OCI-M1 (cell line): ENCODE measurements at places on chromosomes 16 and 17.

DNA sequence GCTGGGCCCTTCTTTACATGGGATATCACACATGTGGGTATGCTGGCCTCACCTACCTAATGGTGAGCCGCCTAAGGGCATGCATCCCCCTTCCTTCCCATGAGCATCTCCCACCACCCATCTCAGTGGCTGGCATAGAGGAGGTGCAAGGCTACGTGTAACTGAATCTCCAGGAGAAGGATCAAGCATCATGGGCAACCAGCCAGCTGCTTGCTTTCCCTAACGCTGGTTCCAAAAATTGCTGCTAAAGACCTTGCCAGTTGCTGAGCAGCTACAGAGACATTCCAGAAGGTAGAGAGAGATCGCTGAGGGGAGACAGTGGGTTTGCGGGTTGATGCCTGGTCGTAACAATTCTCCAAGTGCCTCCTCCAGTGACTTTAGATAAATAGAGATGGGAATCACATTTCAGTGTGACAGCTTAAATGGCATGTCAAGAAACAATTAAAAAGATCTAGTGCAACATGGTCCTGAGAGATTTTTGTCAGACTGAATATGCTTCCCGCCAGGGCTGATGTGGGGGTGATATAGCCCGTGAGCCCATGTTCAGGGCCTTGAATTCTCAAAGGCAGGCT lies 378.4 kb upstream of the CDH5 start:
- no peak for DNase-seq

GRCh38 chr17:78396441-78397337 lies 18.2 kb downstream of the PGS1 start:
- no peak for DNase-seq

GRCh38 chr17:10166176-10166935 lies 32.0 kb downstream of the GAS7 start:
- no peak for DNase-seq

DNA sequence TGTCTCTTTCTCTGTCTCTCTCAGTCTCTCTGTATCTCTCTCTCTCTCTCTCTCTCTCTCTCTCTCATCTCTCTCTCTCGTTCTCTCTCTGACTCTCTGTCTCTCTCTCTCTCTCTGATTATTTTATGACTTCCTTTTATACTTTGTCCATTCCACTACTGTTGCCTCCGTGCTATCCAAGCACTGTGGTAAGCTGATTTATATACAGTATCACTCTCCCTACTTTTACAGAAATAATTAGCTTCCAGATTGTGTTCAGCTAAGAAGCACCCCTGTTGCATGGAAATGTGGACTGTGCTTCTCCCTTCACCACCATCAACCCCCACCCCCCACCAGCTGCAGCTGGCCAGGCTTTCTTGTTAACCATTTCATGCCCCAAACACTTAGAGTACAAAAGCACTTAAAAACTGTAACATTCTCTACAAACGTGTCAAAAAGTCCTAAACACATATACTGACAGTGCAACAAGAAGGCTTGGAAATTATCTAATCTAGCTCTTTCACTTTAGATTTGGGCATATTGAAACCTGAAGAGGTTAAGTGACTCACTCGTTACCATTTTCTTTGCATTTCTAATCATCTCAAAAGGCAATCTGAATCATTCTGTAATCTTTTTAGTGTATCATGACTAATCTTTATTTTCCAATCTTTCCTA lies 11.6 kb upstream of the TMEM100 start:
- DNase-seq, result peak; percentile 19

DNA sequence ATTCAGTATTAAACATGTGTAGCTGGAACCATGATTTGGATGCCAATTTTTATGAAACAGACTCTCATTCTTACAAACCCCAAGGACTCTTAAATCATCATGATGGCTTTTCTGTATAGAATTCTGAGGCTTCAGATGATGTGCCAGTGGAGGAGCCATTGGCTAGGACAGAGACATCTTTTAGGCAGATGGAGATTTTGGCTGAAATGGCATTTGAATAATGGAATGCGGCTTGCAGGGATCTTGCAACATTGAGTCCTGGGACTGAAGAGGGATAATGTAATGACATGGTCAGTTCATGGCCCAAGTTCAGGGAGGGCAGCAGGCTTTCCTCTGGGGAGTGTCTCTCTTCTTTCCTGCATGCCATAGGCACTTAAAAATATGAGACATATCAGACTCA lies 172.4 kb downstream of the ABCA8 start:
- no peak for DNase-seq

DNA sequence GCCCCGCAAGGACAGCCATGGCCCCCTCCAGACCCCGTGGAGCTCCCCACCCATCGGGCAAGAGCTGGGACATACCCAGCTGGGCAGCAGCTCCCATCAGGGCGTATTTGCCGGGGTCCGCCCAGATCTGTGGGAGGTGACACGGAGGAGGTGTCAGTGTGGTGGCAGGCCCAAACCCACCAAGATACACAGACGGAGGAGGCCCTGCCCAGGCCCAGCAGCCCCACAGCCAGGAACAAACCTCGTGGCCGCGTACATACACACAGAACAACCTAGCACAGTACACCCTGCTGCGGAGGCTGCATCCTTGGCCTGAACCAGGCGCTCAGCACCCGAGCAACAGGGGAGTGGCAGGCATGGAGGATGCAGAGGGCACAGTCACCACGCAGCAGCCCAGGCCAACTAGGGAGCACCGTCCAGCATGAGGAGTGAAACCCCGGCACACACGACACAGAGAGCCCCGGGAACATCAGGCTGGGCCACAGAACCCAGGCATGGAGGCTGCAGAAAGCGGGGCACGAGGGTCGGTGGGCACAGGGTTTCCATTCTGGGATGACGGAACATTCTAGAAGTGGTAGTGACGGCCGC lies 4.9 kb upstream of the CCDC154 start:
- DNase-seq, result no peak

- peak; percentile 75 for DNase-seq
Observed at GRCh38 chr17:64281962-64282752, 19.1 kb upstream of the TEX2 start.

- DNase-seq, result no peak
Observed at GRCh38 chr16:61934601-61935000, 101.6 kb downstream of the CDH8 start.

DNA sequence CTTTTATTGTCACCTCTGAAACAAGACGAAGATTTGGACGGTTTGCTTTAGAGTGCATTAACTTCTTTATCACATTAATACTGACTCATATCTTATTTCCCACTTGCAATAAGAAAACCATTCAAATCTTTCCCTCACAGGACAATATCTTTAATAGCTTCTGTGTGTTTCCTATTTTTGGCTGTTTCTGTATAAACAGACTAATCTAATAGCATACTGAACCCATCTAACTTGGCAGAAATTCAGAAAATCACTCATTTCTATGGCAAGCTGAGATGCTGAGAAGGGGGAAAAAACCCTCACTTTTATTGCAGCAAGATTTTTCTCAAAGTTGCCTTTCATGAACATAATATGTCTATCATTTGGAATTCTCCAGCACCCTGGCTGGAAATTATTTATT lies 524.9 kb downstream of the WWOX start:
- DNase-seq, result no peak

DNA sequence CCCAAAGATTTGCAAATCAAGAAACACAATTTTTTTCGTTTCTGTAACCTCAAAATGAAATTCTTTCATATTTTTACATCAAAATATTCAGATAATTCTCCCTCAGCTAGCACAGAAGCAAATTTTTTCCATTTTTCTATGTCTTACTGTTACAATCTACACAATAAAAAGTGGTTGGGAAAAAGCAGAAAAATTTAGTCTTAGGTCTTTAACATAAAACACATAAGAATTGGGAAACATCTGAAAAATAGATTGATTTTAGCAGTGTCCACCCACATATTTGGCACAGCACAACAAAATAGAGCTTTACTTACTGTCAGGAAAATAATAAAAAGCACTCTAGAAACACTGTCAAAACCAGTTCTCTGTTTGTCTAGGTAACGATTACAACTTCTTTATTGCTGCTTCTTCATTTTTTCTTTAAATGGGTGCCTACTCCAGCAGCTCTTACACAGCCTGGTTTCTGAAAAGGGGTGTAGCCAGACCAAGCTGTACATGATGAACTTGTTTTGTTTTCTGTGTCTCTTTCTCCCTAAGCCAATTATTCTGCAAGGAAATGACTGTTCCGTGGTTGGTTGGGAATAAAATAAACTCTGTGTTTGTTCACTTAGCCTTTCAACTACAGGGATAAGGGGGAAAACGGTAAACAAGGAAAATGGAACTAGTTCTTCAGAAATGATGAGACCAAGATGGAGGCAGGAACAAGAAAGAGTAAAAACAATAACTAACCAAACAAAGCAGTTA lies at the start of gene ABCA6:
TSS of gene ABCA6 (minus strand) at position 465 of the 744 bp plus-strand sequence. CDS start 1,192 bp downstream, outside the sequence.
- peak; percentile 31 for DNase-seq

DNA sequence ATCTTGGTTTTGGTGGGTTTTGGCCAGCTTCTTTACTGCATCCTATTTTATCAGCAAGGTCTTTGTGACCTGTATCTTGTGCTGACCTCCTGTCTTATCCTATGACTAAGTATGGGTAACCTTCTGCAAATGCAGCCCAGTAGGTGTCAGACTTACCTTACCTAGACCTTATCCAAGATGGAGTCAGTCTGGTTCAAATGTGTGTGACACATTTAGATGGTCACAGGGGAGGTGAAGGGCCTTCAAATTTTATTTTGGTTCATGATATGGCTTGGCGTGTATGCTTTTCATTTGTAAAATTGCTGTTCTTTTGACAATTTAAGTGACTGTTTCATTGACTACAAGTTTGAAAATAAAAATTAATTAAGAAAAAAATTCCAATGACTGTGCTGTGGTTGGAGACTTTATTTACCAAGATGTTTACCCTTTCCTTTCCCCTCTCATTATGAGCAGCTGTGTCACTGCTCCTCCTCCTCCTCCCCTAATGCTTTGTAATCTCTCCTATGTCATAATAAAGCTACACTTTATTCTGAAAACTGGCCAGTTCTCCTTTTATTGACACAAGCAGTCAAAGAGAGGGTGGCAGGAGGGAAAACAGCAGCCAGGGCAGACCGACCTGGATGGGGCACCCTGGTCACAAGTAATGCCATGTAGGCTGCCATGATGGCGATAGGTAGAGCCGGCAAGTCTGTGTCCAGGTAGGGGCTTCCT lies 49.4 kb downstream of the TNFRSF13B start:
- peak; percentile 1 for DNase-seq
